ENCODE measurements at places on chromosomes 2 and 18. TPM values are rescaled to one million over a fixed set of nuclear protein-coding genes. Genes with fewer than 3 reads are reported as not detected.

DNA sequence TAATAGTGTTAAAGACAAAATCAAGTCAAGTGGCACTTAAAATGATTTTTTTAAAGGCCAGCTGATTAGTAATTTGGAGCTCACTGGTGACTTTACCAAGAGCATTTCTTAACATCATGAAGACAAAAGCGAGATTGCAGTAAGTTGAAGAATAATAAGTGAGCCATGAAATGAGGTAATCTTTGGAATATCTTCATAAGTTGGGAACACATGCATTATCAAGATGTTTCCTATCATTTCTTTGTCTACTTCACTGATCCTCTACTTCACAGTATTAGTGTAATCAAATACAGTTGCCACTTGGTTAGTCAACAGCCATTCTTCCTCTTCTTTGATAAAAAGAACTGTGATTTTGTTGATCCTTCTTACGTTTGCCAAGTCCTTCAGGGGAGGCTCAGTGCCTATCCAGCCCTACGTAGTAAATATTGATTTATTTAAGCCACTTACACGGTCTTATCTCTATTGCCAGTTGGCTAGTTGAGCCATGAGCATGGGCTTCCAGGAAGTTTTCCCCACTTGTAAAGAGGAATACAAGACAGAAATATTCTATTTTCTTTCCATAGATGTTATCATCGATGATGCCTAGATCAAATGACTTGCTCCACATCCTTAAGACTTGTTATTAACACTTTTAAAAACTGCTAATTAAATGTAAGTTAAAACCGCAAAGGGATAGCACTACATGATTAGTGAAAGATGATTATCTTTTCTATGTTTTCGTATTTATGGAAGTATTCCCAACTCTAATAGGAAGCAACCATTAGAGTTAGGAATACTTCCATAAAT lies 46.1 kb downstream of the YES1 start:
- no peak for DNase-seq

DNA sequence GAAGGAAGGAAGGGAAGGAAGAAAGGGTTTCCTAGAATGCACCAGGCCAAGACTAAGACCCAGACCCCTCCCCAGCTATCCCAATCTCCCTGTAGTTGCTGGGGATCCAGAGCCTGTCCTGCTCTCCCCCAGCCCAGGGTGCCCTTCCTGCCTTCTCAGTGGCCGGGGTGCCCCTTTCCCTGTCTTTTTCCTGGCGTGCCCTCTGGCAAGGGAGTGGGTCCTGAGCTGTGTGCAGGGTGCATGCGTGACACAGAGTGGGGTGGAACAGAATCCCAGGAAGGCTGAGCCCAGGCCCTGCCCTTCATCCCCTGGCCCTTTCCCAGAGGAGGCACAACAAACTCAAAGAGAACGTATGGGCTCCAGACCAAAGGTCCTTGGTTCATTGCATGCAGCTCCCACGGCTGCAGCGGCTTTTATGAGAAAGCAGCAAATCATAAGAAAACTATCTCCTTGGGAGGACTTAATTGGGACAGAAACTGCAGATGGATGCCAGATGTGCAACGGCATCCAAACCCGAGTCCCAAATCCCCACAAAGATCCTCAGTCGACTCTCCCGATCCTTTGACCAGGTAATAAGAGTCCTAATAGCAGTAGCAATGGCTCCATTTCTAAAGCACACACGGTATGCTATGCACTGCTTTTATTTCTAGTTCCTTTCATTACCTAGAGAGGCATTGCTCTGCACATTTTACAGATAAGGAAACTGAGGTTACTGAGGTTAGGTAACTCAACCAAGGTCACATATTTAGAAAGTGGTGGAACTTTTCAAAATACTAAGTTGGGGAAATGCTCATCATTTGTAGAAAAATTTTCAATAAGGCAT lies 12.7 kb upstream of the ARID5A start:
- no peak for DNase-seq

DNA sequence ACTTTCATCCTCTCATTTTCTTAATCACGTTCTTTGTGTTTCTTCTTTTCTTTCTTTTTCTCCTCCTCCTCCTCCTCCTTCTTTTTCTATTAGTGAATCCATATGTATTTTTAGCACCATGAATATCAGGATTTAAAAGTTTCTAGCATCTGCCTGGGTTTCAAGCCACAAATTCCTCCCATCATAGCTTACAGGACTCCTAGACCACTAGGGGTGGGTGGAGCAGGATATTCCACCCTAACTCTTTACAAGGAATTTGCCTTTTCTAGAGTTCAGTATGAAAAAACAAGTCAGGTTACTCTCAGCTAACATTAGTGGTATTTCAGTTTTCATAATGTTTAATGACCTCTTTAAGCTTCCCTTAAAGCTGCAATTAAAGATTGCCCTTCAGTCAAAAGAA lies 19.1 kb upstream of the LRRTM1 start:
- no peak for DNase-seq

The ING5 gene
- polyA plus RNA-seq: 70.7 TPM

GRCh38 chr2:56337342-56337741 lies 153.6 kb downstream of the CCDC85A start:
- no peak for DNase-seq

- DNase-seq: no peak
Measured at GRCh38 chr2:146412625-146413024, 1432.2 kb upstream of the ACVR2A start.

The VSNL1 gene
- polyA plus RNA-seq: not detected

DNA sequence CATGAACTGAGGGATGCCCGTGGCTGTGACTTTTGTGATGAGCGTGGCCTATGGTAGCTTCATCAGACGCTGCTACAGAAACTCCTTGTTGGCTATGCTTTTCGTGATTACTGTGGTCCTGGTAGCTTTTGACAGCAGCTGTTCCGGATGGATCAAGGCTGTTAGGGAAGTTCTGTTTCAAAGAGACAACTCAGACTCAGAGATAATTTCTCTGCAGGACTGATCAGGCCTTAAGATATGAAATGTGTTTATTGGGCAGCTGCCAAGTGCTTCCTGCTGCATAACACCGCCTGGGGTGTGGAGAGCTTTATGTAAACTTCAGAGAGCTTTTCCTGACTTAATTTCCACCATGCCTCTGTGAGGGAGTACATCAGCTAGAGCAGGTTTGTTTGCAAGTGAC lies 243.8 kb downstream of the TSN start:
- no peak for DNase-seq

The RFTN2 gene
- polyA plus RNA-seq: not detected

DNA sequence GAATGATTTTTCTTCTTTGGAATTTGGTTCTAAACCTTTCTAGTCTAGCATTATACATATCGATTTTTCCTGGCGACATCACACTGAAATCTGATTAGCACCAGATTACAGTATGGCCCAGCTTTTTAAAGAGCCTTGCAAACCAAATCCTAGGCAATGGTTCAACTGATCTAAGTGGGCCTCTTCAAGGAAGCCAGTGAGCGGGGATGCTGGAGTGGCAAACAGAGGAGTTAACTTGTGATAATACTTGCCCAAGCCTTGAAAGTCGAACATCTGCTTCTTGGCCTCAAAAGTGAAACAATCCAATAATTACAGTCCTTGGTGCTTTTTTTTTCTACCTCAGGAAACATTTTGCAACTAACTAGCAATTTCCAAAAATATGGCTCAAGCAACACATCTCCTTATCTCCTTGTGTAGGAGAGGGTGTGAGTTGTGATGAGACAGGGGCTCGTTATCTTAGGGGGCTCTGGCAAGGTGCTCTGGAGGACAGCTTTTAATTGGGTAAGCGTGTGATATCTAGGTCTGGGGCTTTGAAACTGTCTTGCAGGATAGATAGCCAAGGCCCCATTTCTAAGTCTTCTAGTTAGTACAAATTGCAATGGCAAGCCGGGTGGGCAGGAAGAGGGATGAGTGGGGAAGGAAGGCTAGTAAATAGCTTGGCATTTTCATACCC lies 240.2 kb upstream of the CCDC68 start:
- DNase-seq: no peak

The NT5DC4 gene
- not detected for polyA plus RNA-seq

The GAL3ST2 gene
- polyA plus RNA-seq: 0.10 TPM

DNA sequence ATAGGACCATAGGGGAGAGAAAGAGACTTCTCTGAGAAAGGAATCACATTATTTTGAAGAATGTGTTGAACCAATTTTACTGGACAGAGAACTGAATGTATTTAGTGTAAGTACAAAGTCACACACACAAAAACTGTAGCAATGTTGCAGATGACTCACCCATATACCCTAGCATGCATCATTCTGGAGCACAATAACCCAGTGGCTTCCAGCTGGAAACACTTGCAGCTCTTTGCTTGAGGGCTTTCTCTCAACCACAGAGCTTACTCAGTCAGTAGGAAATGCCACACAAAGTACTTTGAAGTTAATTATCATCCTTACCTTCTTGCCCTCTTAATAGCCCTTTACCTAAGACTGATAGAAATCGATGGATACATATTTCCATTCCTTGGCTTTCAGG lies 760.0 kb upstream of the FSHR start:
- DNase-seq: no peak

The RMDN2 gene
- 6.8 TPM for polyA plus RNA-seq

- no peak for DNase-seq
Measured at GRCh38 chr2:107984707-107985106, 1.6 kb upstream of the SLC5A7 start.

GRCh38 chr2:1990151-1990589 lies 245.9 kb upstream of the PXDN start:
- DNase-seq: no peak

- DNase-seq: no peak
Measured at GRCh38 chr2:102235042-102235473, 48.2 kb downstream of the IL1RL2 start.

The IL36RN gene
- polyA plus RNA-seq: not detected

GRCh38 chr2:221792971-221793521 lies 220.9 kb upstream of the EPHA4 start:
- no peak for DNase-seq

DNA sequence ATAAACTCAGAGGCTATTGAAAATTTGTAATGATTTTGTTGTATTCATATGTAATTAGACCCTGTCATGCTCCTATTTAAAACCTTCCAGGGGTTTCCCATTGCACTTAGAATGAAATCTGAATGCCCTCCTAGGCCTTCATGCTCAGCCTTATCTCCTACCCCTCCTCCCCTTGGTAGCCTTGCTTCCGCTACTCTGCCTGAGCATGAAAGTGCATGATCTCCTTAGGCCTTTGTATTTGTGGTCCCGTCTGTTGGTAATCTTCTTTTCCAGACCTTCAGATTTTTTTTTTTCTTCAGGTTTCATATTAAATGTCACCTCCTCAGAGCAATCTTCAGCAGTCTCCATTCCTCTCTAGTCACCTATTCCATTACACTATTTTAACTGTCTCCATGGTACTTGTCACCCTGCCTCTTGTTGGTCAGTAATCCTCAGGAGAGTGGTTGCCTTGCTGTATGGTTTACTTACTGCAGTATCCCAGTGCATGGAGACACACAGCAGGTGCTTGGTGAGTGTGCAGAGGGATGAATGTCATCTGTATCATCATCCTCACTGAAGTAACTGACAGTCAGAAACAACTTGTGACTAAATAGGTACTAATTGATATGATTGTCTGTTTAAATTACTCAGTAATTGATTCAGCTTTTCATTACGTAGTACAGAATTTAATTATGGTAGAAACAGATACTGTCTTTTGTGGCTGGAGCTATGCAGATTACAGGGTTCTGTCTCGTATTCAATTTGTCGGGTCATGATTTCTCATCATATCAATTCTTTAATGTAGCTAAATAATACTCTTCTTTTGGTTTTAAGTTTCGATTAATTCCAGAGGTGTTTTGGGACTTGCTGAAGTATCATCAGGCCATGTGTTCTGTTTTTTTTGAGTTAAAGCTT lies 63.9 kb downstream of the PHLPP1 start:
- no peak for DNase-seq

DNA sequence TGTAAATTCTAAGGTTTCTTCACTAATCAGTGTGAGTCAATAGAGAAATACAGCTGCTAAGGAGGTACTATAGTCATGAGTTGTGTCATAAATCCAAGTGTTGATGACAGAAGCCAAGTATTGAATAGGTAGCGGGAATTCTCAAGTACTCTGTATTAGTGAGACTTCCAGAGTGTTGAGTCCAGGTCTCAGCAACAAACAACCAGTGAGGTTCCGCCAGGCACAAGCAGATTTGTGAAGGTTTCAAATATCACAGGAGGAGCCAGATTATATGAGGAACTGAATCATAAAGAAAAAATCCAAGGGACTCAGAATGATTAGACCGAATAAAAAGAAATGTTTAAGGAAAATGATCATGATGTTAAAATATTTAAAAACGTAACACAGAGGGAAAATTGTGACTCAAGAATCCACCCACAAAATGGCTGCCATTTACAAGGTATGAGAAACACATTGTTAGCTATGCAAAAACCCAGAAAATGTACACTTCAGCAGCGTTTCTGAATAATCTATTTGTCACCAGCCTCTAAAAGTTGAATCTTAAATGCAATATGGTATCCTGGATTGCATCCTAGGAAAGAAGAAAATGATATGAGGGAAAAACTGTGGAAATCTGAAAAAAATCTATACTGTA lies 27.3 kb upstream of the EVA1A start:
- DNase-seq: no peak

The ST8SIA5 gene
- not detected for polyA plus RNA-seq

The ZSWIM2 gene
- polyA plus RNA-seq: not detected

DNA sequence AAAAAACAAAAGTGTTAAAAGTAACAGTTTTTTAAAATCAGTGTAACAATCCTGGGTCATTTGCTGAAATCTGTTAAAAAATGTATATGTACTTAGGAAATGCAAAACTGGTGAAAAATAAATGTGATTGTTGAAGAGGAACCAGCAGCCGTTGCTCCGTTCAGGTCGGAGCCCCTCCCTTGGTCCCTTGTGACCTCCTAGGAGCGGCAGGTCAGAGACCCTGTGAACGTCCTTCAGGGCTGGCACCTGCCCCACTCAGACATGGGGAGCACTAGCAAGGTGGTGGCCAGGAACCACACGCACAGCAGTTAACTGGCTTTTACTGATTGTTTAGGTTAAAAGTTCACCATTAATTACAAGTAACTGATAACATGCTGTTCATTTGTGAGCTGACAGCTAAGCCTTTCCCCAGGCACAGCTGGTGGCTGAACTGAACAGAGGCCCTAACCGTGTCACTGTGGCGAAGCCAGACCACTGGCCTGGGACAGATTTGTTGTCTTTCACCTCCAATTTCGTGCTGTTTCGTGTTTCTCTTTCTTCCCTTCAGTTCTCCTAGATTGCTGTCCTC lies 159.2 kb upstream of the ALKAL2 start:
- peak; percentile 47 for DNase-seq

The SDC1 gene
- 0.23 TPM for polyA plus RNA-seq

DNA sequence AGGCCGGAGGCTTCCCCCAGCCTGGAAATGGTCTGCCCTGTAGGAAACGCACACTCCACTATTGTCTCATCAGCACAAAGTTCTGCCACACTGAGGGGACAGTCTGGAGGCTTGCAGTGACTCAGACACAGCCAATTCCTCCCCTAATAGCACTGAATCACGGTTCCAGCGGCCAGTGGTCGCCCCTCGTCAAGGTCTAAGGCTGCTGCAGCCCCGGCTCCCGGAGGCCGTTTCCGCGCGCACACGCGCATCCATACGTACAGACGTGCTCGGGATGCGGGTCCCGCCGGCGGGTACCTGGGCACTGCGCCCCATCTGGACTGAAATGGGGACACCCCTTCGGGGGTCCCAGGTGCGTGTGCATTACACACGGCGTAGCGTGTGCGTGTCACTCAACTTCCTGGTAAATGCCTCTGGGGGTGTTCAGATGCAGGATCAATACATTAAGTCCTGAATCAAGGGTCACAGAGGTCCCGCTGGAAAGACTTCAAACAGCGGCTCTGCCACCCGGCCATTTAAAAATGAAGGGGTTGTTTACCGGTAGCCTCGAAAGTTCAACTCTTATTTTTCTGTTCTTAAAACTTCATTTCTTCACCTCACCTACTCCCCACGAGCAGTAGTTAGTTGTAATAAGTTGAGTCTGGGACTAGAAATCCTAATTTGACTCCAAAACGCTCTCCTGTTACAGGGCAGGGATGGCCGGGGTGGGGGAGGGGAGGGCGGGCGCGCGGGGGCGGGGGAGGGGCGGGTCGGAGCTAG lies 572 bp upstream of the ZNF516 start:
- DNase-seq: peak; percentile 61

The DES gene
- polyA plus RNA-seq: not detected

The PTH2R gene
- polyA plus RNA-seq: 0.09 TPM

Data from B cell (primary cell).